Pulmonary artery endothelial cell (primary cell): ENCODE measurements at places on chromosomes 4 and X.

GRCh38 chr4:118739022-118739713 is 54.0 kb downstream of the METTL14 start:
- no peak for DNase-seq

- DNase-seq: no peak
Observed at GRCh38 chrX:2697306-2697705, 6.2 kb downstream of the CD99 start.

GRCh38 chr4:101981756-101982155 is 191.2 kb downstream of the BANK1 start:
- no peak for DNase-seq

- DNase-seq: no peak
Observed at GRCh38 chr4:2595952-2596552, 59.6 kb downstream of the FAM193A start.

DNA sequence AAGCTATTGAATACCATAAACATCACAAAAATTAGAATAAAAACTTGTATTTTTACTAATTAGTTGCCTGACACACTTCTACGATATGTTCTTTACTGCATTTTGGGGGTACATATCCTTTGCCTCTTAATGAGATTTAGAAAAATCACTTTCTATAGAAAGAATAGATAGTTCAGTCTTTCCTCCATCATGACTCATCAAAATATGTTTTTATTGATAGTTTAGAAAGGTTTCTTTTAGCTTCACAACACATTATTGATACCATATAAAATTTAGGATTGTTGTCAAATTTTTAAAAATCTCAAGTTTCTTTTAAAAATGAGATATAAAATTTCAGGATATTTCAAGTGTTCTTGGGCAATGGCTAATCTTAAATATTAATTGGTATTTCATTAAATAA is 74.5 kb upstream of the NOCT start:
- DNase-seq: no peak

DNA sequence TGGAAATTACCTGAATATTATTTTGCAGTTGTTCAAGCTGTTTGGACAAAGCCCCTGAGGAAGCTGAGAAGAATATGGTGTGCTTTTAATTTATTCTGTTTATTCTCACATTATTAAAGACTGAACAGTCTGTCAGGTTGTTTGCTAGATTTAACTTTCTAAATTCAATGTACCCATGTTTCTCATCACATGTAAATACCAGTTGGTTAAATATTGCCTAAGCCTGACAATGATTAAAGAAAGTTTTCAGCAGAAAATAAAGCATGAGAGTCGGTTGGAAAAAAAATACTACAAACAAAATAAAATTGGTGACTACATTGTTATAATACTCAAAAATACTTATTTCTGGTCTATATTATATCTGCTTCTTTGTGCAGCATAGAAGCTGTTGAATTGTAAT is 1974.7 kb downstream of the ARAP2 start:
- no peak for DNase-seq

- no peak for DNase-seq
Observed at GRCh38 chr4:67080046-67080557, 465.2 kb downstream of the CENPC start.

DNA sequence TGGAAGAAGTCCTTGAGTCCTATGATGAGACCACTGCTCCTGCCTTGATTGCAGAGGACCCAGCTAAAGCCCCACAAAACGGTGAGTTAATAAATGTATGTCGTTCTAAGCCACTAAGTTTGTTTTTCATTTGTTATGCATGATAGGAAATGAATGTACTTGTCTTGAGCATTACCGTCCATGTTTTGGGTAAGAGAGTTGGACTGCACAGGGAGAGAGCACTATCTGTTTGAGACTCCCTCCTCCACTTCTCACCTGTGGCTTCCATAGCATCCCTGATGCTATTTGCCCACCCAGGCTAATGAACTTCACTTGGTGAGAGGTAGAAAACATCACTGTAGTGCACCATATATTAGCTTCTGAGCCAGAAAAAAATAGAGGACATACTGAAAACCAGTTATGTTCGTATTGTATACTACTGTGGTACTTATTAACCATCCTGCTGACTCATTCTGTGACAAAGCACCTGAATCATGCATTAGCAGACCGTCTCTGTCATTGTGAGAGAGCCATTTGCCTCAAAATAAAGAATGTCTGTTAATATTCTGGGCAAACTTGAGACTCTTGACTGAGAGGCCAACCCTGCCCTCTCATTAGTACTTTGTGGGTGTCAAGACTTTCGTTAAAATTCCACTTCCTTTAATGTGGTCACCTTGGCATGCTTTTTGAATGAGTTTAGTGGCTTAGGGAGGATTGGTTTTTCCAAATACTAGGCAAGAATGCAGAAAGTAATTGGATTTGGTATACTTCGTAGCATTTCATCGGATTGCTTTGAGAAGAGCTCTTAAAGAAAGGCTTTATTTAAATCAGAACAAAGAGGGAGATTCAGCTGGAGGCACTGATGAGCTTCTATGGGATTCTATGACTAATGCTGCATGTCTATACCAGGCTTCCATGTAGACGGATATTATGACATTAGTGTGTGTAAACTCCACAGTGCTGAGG is 99.3 kb upstream of the GRPR start:
- DNase-seq: no peak

GRCh38 chr4:188015025-188015940 is 19.7 kb downstream of the ZFP42 start:
- no peak for DNase-seq

DNA sequence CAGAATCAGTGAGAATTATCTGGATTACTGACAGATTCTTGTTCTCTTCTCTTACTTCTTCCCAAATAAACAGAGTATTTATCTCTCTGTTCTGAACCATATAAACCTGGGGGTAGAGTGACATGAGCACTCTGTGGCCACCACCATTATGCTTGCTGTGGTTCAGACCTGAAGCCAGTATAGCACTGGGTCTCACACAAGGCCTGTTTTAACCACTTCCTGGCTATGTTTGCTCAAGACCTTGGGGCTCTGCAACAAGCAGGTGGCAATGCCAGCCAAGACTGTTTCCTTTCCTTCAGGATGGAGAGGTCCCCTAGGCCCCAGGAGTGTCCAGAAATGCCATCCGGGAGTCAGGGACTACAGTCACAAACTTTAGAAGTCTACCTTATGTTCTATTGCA is 21.7 kb upstream of the HEPH start:
- DNase-seq: no peak
